ENCODE measurements at places on chromosomes 3 and 15.

DNA sequence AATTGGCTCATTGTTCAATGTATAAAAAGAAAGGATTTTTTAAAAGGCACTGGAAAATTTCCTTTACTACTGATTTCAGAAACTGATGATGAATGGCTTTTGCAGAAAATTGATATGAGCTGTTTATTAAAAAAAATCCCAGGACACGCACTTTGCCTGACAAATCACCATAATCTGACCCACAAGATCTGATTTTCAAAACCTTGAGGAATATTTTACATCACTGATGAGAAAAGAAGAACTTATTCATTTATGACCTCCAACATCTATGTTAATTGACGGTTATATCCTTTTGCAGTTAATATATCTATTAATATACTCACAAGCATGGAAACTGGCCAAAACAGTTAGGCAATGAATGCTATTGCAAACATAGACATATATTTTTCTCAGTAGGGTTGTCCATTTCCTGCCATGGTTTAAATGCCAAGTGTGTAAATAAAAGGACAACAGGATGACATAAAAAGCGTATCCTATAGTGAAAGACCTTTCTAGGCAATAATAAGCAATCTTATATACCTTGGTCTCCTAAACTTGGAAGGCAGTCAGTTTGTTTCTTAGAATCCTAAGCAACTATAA lies 109.7 kb upstream of the SLC7A14 start:
- no peak for DNase-seq

GRCh38 chr3:99505200-99505599 lies 133.2 kb upstream of the COL8A1 start:
- DNase-seq, result no peak

DNA sequence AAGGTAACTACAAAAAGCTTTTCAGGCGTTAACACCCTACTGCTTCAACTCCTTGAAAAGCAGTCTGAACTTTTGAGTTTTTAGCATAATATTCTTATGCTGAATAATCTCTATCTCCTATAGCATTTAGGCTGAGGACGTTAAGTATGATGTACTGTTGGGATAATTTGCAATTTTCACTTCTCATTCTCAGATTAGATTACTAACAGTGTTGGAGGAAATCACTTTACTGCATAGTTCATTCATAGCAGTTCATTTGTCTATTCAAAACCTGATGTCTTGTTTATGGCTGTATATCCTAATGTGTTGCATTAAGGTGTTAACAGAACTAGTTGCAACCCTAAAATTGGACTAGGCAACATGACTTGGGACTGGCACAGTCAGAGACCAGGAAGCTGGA lies 983.1 kb downstream of the FHIT start:
- no peak for DNase-seq

DNA sequence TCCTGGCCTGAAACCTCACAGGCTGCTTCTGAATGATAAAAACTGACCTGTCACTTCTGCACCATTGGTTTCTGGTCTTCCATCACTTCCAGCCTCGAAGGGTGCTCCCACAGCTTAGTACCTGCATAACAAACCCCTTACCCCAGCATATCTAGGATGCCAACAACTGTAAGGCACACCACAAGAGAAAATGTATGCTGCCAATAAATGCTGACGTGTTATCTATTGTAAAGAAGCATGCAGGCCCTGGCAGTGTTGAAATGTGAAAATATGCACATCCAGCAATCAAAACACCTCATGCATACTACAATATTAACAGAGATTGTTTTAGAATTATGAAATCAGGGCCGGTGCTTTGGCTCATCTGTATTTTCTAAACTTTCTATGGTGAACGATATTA lies 242.0 kb upstream of the NSMCE3 start:
- DNase-seq, result no peak

DNA sequence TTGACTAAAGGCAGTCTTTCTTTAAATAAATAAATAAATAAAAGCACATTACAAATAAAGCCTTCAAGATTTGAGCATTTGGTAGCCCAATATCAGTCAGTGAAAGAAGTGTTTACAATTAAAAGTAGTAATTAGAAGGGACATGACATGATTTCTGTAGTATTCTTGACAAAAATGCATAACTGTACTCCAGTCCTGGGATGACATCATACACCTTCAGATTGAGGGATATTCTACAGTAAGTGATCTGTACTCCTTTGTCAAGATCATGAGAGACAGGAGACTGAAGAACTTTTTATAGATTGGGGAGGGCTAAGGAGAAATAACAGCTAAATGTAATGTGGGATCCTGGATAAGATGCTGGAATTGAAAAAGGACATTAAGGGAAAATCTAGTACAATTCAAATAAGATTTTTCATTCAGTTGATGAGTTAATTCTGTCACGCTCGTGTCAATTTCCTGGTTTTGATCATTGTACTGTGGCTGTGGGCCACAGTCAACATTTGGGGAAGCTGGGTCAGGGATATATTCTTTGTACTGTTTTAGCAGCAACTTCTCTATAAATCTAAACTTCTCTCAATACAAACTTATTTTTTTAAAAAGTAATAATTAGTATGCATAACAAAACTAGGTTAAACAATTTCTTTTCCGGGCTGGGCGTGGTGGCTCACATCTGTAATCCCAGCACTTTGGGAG lies 314.8 kb downstream of the PTPRG start:
- DNase-seq, result no peak

DNA sequence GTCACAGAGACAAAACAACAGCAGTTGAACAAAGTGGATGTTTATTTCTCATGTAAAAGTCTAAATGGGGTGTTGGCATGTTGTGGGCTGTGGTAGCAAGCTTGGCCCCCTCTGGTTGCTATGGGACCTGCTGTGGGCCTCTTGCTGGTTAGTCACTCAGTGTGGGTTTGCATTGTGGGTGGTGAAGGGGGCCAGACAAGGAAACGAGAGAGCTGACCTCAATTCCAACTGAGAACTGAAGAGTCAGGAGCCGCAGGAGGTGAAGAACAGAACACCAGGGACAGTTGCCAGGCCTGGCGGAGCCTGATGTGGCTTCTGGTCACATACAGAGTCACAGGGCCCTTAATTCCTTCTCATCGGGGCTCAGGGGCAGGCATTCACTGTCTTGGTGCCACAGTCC lies 1.9 kb upstream of the ADPGK start:
- no peak for DNase-seq

GRCh38 chr3:100216713-100217112 lies 44.1 kb upstream of the TBC1D23 start:
- no peak for DNase-seq

DNA sequence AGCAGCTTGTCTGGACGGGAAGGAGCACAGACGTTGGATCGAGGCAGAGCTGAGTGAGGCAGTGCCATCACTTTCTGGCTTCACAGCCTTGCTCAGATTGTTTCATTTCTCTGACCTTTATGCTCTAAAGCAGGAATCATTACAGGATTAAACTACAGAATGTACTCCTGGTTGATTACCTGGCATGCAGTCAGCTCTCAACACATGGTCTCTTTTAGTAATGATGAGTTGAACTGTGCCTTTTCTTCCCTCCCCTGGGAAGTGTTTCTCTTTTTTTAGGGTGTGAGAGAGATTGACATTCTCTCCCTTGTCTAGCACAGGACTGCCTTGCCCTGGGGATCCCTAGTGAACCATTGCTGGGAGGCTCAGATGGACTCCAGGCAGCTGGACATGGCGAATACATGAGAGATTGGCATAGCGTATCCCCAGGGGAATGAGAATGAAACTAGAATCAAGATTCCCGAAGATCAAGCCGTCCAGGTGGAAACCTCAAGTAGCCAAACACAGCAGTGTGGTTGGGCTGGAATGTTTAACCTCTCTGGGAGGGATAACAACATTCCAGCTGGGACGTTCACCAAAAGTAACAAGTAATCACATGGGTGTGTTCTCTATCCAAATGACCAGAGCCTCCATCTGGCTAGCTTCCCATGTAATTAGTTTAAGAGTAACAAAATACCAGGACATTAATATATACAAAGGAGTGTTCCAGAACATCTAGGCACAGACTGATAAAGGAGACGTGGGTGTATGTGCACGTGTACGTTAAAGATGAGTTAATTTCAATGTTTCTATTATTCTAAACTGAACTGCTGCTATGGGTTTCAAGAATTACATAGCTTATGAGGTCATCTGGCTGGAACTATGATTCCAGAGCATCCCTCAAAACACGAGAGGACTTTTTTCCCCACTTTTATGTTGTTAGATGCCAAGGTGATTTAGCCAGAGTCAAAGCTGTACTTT lies 118.6 kb upstream of the NR2E3 start:
- DNase-seq, result no peak

DNA sequence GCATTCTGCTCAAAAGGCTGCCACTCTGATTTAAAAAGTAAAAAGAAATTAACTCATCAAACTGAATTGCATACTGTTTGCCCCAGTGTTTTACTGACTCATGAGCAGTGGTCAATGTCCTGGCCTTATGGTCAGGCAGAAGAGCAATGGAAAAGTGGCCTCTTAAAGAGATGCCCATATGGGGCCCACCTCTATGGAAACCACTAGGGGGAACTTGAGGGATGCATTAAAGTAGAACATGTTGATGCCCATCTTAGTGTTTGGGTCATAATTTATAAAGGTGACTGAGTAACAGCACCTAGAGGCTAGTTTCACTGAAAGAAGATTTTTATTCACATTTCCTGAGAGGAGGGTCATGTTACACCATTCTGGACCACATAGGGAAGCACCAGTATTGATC lies 66.5 kb upstream of the RNU6-1 start:
- DNase-seq, result no peak

DNA sequence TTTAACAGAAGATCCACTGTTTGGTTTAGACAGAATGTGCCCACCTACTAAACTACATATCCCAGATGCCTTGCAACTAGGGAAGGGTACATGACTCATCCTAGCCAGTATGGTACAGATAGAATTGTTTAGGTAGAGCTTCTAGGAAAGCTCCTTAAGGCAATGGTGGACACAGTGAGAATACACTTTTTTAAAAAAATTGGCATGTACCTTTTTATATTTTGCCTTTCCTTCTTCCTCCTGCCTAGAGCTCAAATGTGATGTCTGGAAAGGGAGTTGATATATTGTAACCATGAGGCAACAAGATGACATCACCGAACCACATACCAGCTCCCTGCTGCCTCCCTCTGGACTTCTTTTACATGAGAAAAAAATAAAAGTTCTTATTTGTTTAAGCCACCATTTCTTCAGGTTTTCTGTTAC lies 14.4 kb upstream of the C3orf80 start:
- no peak for DNase-seq

DNA sequence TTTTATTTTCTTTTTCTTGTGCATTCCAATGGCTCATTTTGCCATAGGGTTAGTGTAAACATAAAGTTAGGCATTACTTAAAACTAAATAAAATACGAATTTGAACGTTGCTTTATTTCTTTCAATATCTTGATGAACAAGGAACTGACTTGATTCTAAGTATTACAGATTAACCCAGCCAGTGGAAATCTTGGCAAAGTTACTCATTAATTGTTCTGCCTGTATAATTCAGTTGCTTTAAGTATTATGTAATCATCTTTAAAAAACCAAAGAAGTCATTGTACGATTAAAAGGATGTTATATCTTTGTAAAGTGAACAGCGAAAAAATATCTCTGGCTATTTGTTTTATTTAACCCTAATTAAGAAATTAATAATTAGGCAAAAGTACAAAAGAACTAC lies 737.9 kb upstream of the BCHE start:
- DNase-seq, result no peak

DNA sequence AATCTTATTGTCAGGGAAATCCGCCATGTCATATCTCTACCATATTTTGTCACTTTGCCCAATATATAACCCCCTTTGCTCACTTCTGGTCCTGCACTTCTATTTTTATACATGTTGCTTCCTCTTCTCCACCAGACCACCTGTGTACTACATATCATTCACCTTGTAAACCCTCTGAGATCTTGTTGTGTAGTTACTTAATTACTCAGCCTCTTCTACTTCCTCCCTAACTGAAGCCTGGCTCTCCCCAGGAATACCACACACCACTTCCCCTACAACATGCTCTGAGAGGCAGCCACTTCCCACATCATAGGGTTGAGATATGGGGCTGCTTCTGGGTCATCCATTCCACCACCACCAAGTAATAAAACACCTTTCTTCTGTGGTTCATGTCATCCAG lies 10.0 kb downstream of the HEXA start:
- no peak for DNase-seq

- DNase-seq, result no peak
Measured at GRCh38 chr3:14925729-14926591, 21.4 kb upstream of the NR2C2 start.

DNA sequence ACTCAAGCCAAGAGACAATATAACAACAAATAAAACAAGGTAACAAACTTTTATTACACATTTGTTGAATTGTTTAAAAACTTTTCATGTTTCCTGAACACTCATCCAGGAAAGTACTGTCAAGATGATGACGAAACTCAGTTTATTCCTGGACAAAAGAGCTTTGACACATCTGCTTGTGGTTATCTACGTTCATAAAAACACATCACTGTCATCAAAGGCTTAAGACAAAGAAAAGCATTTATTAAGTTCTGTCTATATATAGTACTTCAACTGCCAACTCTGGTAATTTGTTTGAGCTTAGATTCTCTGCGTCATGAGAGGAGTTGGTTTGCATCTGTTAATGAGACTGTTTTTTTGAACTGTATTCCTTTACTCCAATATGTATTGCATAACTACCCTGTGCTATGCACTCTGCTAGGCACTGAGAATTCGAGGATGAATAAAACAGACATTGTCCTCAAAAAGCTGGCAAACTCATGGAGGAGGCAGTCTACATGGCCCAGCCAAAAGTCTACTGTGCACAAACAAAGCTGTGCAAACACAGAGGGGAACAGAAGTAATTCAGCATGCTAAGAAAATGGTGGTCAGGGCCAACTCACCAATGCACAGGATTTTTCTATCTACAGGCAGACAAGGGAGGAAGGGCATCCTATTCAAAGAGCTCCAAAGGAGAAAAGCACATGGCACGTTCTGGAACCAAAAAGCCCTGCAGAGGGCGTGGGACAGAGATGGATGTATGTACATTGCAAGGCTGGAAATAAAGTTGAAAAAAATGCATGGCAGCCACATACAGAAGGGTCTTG lies 21.5 kb downstream of the PLD1 start:
- no peak for DNase-seq

GRCh38 chr3:42052132-42052483 lies 39.0 kb upstream of the TRAK1 start:
- DNase-seq, result no peak

DNA sequence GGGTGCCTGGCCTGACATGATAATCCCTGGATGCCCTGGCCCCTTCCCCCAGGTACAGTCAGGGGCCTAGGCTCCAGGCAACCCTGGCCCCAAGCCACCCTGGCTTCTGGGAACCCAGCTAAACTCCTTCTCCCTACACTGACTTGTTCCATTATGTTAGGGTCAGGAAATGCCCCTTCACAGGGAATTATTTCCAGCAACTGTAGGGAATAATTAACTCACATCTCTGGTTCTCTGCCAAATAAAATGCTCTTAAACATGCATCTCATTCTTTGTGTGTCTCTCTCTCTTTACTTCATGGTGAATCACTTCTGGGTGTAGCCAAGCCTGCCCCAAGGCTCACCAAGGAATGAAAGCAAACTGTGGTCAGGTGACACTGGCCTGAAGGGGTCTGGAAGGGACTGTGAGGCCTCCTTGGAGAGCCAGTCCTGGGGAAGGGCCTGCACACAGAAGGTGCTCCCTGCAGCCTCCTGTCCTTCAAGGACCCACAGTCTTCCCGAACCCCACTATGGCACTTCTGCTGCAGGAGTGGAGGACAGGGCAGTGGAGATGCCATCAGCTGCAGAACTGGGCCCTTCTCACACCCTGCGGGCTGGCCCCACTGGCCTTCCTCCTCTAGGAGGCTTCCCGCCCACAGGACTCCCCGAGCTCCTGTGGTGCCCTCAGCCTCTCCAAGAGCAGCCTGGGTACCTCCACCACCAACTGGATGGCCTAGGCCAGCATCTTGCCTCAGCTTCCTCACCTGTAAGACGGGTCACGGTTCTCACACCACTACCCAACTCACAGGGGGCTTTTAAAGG lies 17.6 kb downstream of the TKT start:
- DNase-seq, result no peak

Data from glutamatergic neuron (in vitro differentiated cells).